ENCODE measurements at places on chromosomes 3 and 15.

DNA sequence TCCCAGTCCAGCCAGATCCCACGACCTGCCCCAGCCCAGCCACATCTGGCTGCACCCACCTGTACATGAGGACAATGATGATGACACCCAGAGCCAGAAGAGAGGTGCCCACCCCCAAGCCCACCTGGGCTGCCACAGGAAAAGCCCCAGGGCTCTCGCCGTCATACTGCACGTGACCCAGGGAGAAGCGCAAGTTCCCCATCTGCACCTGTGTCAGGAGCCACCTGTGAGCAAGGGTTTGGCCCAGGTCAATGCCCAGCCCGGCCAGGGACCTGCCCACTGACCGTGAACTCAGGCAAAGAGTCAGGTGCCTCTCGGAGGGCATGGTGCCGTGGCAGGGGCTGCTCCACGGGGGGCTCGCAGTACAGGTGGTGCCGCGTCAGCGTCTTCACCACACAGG is 16.3 kb downstream of the PLXNB1 start:
- no peak for DNase-seq

DNA sequence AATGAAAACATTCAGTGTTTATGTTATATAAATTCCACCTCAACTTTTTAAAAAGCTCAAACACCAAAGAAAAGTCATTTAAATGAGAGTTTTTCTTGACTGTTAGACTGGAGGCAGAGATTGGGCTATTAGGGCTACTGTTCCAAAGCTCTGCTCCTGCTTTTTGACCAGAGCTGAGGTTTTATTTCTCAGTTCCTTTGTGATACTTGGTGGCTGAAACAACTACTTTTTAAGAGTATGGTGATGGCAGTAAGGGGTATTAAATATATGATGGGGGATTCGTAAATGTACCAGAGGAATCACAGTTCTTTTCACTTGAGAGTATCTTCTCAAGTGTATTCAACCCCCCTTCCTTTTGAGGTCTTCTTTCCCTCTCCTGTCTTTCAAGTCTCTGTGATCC is 186.1 kb upstream of the CGNL1 start:
- DNase-seq: no peak

- DNase-seq: no peak
Observed at GRCh38 chr15:66893294-66893693, 172.1 kb upstream of the SMAD3 start.

DNA sequence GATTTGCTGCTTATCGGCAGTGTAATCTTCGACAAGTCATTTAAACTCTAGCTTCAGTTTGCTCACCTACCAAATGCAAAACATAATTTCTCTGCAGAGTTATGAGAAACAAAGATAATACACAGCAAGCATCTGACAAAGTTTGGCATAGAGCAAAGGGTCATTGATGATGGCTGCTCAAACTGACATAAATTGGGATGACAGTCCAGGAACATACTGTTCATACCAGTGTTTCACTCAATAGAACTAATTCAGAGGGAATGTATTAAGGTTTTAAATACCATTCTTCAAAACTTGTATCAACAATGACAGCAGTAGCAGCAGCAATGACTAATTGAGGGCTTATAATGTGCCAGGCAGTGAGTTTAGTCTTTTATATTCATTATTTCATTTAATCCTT is 137.6 kb downstream of the SPATA16 start:
- DNase-seq: no peak

DNA sequence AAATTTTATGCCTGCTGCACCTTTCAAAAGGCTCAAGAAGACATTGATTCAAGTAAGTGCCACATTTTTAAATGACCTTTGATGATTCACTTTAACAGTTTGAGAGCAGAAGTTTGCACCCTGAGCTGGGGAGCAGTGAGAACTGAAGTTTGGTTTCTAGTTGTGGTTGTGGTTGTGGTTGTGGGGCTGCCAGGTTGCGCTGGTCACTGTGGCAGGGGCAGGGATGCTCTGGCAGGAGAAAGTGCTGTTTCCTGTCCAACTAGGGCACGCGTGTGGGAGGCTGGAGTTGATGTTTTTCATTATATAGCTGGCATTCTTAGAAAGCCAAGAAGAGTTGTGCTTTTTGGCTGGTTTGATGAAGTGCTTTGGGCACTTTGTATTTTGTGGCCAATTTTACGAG is 339.7 kb upstream of the NR2F2 start:
- DNase-seq: no peak

GRCh38 chr15:75731248-75732151 is 18.9 kb upstream of the CSPG4 start:
- DNase-seq: peak; percentile 55

DNA sequence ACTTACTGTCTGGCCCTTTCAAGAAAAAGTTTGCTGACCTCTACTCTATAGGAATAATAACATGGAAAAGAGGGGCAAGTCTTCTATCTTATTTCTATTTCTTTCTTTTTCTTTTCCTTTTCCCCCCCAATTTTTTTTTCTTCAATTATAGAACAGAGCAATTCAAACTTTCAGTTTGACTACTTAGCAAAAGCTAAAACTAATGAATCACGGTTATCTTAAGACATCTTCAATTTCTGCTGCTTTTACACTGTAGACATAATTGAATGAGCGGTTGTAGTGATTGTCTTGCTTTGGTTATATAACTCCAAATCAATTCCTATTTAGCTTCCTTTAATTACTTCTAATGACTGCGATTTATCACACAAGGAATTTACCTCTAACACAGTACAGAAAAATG is 74.3 kb upstream of the P2RY1 start:
- no peak for DNase-seq

GRCh38 chr15:29910068-29910467 is 87.8 kb upstream of the TJP1 start:
- DNase-seq: no peak

- DNase-seq: peak; percentile 66
Observed at GRCh38 chr3:196889844-196890708, 22.4 kb downstream of the SENP5 start.

- no peak for DNase-seq
Observed at GRCh38 chr15:63040954-63041353, 1.6 kb upstream of the TPM1 start.

DNA sequence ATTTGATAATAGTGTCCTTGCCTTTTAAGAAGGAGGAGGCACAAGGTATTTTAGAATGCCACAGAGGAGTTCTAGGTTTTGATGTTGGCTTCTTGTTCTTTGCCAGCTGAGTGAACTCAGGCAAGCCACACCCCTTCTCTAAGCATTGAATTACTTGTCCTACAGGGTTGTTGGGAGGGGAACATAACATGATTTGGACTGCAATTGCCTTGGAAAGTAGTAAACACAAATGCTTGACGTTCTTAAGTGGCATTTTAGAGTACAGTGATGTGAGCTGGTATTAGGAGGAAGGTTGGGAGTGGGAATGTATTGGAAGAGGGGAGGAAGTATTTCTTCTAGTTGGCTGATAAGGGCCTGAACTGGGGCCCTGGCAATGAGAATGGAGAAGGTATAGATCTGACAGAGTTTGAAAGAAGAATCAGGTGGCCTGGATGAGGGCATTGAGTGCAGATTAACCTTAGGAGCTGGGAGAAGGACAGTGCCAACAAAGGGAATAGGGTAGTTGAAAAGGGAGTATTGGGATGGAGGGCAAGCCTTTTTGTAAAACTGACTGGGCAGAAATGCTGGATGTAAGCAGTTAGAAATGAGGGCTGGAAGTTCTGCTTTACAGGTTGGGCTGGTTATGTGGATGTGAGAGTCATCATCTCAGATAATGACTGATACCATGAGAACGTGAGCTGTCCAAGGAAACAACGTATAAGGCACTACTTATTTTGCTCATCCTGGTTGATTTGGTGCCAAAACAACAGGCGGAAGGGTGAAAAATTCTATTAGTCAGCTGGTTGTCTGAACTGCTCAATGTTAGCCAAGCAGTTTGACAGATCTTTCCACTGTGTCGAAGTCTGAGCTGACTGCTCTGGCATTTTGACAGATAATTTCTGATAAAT is 16.7 kb downstream of the KAT2B start:
- DNase-seq: peak; percentile 71

DNA sequence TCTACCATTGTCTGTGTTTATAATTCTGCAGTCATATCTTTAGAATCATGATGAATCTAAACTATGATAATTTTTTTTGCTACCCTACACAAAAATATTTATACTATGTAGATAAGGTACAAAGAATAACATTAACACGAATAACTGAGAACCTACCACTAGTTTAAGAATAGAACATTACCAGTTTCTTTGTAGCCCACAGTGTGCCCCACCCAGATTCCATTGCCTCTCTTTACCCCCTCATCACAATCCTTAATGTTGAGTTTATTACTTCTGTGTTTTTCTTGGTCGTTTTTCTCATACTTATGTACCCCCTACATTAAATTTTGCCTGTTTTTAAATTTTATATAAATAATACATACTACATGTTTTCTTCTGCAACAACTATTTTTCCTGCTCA is 140.5 kb downstream of the BBX start:
- no peak for DNase-seq

DNA sequence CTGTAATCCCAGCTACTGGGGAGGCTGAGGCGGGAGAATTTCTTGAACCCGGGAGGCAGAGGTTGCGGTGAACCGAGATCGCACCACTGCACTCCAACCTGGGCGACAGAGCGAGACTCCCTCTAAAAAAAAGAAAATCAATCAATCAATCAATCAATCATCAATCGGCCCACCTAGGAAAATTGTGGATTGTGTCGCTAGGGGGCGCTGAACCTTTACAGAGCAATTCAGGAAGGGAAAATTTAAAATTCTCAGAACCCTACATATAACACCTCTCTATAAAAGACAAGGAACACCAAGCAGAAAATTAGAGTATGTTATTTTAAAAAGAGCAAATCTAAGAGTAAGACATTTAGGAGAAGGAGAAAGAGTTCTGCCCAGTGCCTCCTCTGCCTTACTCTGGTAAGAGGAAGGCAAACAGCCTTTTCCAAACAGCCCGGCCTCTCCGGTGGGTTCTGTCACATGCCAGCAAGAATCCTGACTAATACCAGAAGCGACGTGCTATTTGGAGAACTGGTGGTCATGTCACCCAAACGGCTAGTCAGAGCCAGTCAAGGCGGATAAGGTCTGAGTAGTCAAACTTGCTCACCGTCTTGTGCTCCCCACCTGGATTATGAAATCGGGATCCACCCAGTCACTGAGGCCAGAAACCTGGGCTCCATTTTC is 22.3 kb upstream of the SMCO1 start:
- DNase-seq: peak; percentile 18

DNA sequence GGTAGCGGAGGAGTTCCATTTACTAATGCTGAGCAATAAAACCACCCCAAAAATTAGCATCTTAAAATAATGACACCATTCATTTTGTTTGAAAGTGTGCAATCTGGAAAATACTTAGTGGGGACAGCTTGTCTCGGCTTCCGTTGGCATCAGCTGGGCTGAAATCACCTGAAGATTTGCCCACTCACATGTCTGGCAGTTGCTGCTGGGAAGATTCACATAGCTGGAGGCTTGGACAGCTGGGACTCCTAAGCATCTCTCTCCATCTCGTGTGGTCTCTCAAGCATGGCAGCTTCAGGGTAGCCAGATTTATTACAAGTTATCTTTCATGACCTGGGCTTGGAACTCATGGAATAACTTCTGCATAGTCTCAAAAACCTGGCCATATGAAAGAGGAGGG is 38.4 kb upstream of the BFSP2 start:
- DNase-seq: no peak

DNA sequence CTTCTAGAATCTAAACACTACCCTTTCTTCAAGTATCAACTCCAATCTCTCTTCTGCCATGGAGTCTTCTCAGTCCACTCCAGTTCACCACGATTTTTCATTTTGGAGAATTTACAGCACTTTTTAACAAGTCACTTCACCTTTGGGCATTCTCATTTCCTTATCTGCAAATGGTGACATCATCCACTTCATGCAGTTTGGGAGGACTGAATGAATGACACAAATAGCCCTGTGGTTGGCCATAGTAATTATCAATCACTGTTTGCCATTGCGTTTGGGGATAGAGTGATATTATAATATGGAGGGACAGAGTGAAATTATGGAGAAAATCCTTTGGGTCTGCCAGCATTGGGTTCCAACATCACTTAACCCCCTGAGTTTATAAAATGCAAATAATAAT is 38.0 kb upstream of the TM4SF1 start:
- no peak for DNase-seq

GRCh38 chr15:68114356-68114755 is 60.2 kb downstream of the PIAS1 start:
- DNase-seq: peak; percentile 27

DNA sequence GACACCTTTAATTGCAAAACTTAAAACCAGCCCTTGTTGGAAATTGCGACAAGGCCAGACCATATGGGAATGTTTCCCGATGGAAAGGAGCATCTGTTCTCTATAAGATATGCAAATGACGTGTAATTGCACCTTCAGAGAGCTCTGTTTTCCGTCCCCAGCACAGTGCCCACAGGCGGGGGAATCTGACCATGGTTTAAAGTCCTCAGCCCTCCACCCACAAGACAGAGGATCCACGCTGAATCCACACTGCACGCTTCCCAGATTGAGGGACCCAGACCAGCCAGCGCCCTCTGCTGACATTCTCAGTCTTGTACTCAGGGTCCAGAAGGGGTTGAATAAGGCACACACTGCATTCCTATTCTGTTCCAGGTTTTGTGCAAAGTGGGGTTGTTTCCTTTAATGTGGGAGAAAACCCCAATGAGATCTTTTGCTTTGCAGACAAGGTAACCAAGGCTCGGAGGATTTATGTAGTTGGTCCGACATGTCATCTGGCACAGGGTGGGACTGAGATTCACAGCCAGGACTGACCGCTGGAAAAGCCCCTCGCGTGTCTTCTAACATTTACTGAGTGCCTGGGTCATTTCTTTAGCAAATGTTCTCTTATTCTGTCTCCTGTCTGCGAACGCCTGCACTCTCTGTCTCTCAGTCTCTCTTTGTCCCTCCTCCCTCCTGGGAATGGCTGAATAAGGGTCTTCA is 36.8 kb upstream of the KLHL25 start:
- DNase-seq: peak; percentile 56
